ENCODE measurements at places on chromosomes 16 and 17.

DNA sequence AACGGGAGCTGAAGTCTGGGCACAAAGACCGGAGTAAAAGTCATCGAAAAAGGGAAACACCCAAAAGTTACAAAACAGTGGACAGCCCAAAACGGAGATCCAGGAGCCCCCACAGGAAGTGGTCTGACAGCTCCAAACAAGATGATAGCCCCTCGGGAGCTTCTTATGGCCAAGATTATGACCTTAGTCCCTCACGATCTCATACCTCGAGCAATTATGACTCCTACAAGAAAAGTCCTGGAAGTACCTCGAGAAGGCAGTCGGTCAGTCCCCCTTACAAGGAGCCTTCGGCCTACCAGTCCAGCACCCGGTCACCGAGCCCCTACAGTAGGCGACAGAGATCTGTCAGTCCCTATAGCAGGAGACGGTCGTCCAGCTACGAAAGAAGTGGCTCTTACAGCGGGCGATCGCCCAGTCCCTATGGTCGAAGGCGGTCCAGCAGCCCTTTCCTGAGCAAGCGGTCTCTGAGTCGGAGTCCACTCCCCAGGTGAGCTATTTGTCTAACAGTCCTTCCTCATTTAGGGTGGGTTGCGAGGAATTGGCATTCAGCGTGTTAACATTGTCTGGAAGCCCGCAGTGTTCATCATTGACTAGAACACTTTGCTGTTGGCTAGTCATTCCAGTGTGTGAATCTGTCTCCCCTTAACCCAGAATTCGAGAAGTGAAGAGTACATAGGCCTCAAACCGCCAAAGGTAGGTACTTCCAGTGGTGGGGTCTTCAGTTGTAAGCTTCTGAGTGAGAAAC is 1.5 kb downstream of the CDK12 start:
- no peak for ATAC-seq

DNA sequence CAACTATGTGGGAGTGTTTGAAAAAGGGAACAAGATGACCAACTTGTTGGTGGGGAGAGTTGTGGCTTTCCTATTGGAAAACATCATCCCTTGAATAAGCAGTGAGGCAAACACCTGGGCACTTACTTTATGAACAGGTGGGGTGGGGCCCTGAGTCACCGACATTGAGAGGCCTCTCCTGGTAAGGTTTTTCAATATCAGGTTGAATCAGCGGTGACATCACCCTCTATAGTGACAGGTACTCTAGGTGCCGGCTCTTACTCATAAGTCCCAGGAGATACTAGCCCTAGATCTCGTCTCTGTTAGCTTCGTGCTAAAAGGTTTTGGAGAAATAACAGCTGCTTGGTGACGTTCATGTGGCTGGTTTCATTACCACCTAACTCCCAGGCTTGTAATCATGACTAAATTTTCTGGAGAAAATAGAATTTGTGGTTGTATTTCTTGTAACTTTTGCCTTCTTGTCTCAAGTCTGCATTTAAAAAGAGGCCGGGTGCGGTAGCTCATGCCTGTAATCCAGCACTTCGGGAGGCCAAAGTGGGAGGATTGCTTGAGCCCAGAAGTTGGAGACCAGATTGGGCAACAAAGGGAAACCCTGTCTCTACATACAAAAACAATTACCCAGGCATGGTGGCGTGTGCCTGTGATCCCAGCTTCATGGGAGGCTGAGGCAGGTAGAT is 19.3 kb downstream of the CDH1 start:
- peak; percentile 92 for ATAC-seq

DNA sequence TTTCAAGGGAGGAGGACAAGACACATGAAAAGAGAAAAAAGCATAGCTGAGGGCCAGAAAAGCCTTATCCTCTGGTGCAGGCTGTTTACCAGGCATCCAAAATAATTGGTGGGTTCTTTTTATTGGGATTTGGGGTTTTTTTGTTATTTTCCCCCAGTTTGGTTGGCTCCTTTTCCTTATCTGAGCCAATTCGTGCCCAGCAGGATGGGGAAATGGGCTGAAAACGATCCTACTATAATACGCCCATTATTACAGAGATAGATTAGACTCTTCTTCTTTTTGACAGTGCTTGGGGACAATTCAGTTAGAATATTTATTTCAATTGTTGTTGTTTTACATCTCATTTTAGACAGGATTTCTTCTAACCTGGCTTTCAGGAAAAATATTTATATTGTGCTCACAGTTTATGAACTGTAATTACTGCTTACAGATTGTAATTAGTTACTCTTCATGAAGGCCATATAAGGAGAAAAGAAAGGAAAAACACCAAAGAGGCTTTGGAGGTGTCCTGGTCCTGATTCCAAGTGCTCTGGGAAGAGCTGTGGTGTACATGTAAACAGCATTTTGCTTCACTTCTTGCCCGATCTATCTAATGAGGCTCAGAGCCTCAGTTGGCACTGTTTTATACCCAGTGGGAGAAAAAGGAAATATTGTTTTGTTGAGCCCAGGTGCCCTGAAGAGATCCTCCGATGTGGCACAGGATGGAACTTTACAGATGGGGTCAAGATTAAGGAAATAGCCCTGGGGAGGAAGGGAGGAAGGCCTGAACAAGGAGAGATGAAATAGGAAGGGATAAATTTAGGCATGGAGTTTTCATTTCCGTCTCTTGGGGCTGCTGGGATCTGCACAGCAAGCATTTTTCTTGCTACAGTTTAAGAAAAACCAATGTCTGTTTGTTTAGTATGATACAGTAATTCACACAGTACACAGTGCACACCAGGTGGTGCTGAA is 611 bp upstream of the ANKRD40 start:
- no peak for ATAC-seq

DNA sequence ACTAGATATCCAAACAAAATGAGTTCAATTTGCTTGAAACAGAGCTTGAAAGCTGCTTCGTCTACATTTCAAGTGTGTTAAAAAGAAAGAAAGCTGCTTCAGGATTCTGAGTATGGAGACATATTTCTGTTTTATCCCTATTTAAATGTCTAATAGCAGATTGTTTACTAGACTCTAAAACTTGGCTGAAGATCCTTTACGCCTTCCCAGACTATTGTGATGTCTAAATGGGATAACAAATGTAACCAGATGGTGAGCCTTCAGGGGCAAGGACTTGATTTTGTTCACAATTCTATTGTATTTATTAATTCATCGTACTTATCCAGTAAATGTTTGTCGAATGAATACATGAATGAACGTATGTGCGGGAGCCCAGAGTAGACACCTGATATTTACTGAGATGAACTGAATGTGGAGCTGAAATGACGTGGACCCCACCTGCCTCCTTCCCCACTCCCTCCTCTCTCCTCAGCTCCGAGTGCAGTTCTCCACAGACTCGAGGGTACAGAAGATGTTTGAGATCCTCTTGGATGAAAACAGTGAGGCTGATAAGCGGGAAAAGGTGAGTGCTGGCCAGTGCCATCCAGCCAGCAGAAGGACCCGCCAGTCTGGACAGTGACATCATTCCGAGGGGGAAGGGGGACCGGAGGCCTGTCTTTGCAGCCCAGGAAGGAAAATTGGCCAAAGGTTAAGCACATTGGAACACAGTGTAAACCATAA is 5.0 kb downstream of the UNC45B start:
- no peak for ATAC-seq

DNA sequence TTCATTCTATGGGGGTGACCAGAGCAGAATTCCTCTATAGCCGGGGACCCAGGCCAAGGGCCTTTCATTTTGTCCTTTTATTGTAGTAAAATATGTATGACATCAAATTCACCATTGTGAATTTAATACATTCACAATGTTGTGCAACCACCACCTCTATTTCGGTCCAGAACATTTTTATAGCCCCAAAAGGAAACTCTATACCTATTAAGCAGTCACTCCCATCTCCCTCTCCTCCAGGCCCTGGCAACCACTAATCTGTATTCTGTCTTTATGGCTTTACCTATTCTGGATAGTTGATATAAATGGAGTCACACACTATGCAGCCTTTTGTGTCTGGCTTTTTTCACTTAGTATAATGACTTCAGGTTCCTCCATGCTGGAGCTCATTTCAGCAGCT is 9.7 kb upstream of the TNS4 start:
- no peak for ATAC-seq

- no peak for ATAC-seq
Measured at GRCh38 chr16:58449768-58450167, 50.2 kb upstream of the NDRG4 start.

- peak; percentile 75 for ATAC-seq
Measured at GRCh38 chr17:49496183-49496866, 1.2 kb downstream of the NGFR start.

DNA sequence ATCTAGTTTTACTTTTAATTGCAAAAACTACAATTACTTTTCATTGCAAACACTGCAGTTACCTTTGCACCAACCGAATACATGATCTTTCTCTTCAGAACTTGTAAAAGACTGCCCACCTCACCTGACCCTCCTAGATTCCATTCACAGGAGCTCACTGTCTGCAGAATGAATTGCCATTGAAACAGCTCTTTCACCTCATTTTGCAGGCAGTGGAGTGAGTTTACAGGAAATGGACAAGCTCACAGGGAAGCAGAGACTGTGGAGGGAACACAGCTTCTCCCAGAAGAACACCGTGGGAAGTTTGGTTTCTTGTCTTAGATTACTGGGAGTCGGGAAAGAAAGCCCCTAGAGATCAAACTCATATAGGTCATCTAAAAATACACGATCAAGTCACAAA is 439.7 kb upstream of the RBFOX1 start:
- ATAC-seq, result no peak

DNA sequence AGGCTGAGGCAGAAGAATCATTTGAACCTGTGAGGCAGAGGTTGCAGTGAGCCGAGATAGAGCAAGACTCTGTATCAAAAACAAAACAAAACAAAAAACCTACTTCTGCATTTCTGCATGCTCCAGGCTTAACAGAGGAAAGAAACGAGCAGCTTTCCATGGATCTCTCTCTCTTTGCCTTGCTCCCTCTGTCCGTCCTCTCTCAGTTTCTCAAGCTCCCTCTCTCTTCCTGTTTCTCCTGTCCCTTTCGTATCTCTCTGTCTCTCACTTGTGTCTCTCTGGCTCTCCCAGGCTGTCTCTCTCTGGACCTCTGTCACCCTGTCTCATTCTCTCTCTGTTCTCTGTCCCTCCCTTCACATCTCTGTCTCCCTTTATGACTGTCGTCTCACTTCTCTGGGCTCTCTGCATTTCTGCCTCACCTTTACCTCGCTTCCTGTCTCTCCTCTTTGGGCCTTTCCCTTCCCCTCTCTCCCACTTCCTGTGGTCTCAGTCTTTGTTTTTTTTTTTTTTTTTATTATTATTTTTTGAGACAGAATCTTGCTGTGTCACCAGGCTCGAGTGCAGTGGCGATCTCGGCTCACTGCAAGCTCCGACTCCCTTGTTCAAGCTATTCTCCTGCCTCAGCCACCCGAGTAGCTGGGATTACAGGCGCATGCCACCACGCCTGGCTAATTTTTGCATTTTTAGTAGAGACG is 4.1 kb upstream of the PITPNA start:
- ATAC-seq, result peak; percentile 78

GRCh38 chr17:1109606-1110540 is 69.9 kb downstream of the ABR start:
- ATAC-seq, result peak; percentile 39

- no peak for ATAC-seq
Measured at GRCh38 chr17:55743103-55743679, 7.7 kb upstream of the PCTP start.

DNA sequence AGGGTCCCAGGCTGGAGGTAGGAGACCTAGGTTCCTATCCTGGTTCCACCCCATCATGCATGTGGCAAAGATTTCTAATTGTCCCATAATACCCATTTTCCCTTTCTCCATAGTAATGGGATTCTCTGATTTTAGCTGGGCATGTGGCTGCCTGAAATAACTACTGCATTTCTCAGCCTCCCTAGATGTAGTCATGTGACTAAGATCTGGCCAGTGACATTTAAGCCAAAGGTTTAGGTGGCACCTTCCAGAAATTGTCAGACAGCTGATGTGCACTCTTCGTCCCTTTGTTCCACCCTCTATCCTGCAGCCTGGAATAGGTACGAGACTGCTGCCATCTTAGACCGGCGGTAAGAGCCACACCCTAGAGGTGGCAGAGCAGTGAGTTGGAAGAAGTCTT is 8.2 kb downstream of the NXPH3 start:
- ATAC-seq, result no peak

DNA sequence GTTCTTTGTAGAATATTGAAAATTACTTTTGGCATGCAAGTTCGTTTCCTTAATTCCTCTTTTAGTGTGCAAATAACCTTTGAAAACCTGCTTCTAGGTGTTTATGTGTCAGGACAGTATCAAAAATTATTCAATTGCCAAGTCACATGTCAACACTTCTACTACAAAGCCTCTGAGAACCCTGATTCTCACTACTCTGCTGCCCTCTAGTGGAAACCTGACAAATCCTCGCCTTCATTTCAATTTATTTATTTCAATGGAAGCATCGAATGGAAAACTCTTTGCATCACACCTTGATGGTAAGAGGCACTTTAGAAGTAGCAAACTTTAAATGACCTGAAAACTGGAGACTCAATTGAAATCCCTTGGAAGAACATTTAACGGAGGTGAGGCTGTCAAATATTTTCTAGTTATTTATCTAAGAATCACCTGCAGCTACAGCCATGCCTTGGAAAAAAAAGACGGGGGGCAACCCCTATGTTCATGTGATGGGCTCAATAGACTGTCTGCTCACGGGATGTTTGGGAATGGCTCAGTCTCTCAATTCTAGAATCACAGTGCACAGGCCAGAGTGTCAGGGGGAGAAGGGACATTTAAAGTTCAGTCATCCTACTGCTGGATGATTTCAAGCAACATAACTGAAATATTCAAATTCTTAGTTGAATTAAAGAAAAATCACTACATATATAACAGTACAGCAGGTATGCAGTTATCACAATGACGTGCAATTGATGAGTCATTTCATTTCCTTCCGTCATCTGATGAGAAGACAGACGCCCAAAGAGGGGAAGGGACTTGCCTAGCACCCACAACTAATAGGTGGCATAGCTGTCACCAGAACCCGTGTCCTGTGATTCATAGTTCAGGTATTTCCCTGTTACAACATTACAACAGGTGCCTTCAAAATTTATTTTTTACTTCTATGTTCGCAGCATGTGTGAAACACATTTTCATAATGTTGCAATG is 563.9 kb downstream of the TOX3 start:
- ATAC-seq, result no peak

- no peak for ATAC-seq
Measured at GRCh38 chr16:411576-412265, 10.0 kb downstream of the DECR2 start.

GRCh38 chr16:50440531-50440930 is 71.7 kb upstream of the BRD7 start:
- no peak for ATAC-seq

Measured in stimulated activated memory B cell treated with anti-CD40 and anti-IgM and Interleukin-4, amounts not matched to agents 10 μg/mL and 1 μg/mL and 100 μg/mL, for 72 hours (primary cell).